Psoas muscle (tissue), 8 donors: ENCODE measurements at places on chromosomes 7 and 10. TPM values are rescaled to one million over a fixed set of nuclear protein-coding genes. Genes with fewer than 3 reads are reported as not detected.

PPP1R17 gene
- total RNA-seq, result not detected

CALHM1 gene
- not detected for total RNA-seq

DNA sequence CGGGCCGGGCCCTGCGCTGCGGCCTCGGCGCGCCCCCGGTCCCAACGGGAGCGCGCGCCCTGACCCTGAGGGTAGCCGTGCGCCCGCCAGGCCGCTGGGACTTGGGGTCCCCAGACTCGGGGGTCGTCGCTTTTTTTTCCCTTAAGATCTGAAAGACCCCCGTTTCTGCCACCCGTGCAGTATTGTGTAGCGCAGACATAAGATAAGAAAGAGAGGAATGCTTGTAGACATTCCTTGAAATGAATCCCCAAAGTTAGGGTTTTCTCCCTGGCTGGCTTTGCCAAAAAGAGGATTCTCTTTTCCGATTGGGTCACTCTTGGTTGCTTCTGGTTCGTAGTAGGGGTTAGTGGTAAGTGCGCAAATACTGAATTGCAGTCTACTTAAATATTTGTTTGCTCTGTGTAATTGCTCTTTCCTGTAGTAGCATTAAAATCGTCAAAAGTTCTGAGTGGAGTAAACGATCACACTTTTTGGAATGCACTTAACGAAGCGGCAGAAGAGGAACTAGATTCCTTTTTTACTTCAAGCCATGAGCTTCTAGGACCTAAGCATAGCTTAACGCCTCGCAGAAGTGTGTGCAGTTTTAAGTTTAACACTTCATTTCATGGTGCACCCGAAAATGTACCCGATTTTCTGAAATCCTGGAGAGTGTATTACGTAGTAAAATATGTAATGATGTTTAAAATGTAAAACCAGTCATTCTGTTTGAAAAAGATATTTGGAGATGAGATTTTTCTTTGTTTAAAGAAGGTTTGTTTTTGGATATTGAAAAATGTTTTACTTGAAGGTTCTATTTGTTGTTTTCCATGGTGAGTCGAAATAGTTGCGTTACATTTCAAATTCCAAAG, 1.3 kb downstream of the CUL1 start:
- no peak for DNase-seq

GHRHR gene
- total RNA-seq, result not detected

GRCh38 chr7:109456116-109456515, 886.4 kb downstream of the DNAJB9 start:
- no peak for DNase-seq

- no peak for DNase-seq
Observed at GRCh38 chr10:43961523-43962345, 313.1 kb upstream of the ZNF32 start.

MSMB gene
- total RNA-seq, result not detected

DNA sequence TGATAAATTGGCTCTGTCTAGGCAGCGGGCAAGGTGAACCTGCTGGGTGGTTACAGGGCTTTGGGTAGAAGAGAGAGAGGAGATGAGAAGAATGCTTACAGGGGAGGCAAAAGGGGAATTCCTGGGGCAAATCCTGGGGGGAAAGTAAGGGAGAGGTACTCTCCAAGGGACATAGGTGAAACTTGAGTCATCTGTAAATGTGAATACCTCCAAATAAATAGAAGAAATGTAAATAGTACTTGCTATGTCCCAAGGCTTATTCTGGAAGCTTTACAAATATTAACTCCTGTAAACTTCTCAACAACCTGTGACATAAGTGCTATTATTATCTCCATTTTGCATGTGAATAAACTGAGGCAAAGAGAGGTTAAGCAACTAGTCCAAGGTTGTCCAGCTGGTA, 57.7 kb upstream of the CDK13 start:
- DNase-seq, result no peak

- no peak for DNase-seq
Observed at GRCh38 chr10:97889461-97890265, 40.0 kb downstream of the GOLGA7B start.

GRCh38 chr7:25777969-25778708, 373.9 kb upstream of the NFE2L3 start:
- DNase-seq, result no peak

DNA sequence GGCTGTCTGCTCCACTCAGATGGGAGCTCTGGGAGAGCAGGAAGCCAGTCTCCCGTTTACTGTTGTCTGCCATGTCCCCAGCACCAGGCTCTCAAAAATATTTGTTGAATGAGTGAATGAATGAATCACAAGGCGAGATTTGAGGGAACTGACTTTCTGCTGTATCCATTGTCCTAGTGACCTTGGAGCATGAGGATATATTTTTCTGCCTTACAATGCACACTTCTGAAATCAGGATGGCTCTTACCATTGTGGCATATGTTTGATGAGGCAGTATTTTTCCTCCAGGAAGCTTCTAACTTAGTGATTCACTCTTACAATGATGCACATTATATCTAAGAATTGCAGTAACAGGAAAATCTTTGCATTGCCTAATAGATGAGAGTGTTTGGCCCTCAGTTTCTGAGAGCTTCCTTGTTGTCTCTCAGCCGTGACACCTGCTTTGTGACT, 136.4 kb downstream of the RPS24 start:
- DNase-seq, result no peak

HGF gene
- total RNA-seq, result 0.78 TPM

DNA sequence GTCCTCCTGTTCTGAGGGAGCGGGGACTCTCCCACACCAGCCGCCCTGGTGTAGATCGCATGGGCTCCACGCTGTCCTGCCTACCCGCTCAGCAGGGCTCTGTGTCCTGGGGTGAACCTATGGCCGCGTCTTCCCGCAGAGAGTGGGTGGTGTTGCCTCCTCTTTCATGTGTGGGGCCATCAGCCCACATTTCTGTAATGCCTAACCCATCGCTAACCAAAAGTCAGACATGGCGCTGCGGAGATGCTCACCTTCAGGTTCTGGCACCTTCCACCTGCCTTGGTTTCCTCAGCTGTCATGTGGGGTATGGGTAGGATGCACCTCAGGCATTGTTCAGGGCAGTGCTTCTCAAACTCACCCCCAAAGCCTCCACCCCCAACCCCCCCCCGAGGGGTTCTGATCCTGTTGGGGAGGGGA, 50.5 kb upstream of the CAMK2B start:
- no peak for DNase-seq

GRCh38 chr10:91048380-91048779, 127.5 kb upstream of the ANKRD1 start:
- no peak for DNase-seq

GRCh38 chr7:157297185-157297584, 39.6 kb upstream of the DNAJB6 start:
- no peak for DNase-seq

LAMB1 gene
- 43.6 TPM for total RNA-seq

DNA sequence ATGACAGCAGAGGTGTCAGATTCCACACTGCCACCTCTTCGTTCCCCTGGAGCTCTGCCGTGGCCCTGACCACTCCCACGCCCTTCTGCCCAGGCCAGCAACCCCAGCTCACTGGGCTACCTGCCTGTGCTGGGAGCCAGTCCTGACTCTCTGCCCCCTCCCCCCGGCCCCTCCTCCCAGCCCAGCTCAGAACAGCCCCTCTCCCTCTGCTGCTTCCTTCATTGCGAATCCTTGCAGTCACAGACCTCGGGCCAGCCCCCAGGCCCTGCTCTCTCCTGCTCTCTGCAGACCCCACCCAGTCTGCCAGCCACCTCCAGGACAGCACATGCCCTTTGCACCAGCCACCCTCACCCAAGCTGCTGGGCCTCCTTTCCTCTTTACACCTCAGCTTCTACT, 60.4 kb downstream of the TCERG1L start:
- no peak for DNase-seq

FAM131B gene
- total RNA-seq, result 0.25 TPM

CC2D2B gene
- 0.22 TPM for total RNA-seq

DNA sequence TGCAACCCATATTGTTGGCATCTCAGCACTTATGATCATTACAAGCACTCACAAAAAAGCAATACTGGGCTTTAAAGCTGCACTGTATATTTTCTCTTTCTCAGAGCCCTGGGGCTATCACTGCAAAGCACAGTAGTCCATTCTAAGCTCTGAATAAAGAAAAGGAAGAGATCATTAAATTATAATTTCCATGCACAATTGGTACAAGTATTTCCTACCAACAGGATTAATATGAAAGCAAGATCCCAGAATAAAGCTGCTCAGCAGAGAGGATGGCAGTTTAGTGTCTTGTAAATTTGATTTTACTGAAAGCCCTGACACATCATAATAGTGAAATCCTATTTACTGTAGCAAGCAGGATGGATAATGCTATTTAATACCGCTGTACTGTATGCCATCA, 205.3 kb downstream of the CHCHD3 start:
- DNase-seq, result no peak

PLCE1 gene
- 4.1 TPM for total RNA-seq

MTG1 gene
- total RNA-seq, result 22.7 TPM

DNA sequence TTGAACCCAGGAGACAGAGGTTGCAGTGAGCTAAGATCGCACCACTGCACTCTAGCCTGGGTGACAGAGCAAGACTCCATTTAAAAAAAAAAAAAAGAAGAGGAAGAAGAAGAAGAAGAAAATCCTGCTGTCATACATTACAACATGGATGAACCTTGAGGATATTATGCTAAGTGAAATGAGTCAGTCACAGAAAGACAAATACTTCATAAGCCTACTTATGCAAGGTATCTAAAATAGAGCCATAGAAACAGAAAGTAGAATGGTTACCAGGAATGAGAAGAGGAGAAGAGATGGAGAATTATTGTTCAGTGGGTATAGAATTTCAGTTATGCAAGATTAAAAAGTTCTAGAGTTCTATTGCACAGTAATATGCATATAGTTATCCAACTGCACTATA, 466.5 kb downstream of the PLXNA4 start:
- no peak for DNase-seq

ANKRD30A gene
- not detected for total RNA-seq

ATOH7 gene
- total RNA-seq, result not detected

DNA sequence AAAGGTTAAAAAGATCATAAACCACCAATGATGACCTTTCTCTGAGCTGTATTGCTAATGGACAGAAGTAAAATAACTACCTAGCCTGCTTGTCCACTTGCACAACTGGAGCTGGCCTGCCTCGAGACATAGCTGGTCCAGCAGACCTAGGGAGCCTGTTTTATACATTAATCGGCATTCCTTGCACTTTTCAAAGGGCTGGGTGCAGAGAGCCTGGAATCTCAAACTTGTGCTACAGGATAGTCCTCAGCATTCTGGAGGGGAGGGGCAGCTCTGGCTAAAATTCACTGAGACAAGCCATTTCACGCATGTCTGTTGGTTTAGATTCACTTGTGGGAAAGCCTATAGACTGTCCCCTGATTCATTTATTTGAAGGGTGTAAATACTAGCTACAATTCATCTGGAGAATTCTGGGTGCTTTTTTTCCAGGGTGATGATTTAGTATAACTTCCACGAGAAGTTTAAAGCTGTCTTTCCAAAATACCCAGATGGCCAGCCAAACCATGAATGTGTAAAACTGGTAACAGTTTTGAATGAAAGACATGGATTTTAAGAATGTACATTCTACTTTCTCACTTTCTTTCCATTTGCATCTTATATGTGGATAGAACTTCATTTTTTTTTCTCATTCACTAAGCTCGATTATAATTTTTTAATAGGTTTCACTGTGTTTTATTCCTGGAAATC, 389.4 kb downstream of the KCNMA1 start:
- no peak for DNase-seq

DNA sequence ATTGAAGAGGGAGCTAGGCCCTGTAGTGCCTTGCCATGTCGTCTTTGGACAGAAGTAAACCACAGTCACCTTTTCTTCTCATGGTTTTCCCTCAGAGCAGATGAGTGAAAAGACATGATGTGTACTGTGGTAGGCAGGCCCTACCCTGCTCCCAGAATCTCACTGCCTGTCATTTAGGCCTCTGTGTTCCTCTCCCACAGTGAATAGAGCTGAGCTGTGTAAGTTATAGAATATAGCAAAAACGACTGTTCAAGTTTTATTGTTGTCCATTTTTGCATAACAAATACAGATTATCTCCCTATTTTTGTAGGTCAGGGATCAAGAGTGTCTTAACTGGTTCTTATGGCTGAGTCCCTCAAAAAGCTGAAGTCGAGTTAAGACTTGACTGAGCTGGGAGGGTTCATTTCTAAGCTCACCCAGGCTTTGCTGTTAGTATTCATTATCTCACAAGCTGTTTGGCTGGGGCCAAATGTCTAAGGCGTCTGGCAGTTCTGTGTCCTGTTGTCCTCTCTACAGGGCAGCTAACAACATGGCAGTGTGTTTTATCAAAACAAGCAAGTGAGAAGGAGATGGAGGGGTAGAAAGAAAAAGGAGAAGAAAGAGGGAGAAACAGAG, 780.9 kb upstream of the POM121L12 start:
- DNase-seq, result no peak

GRCh38 chr10:8361510-8361844, 307.0 kb downstream of the GATA3 start:
- DNase-seq, result no peak

GRCh38 chr10:79883986-79884385, 57.4 kb downstream of the NUTM2E start:
- no peak for DNase-seq

DNA sequence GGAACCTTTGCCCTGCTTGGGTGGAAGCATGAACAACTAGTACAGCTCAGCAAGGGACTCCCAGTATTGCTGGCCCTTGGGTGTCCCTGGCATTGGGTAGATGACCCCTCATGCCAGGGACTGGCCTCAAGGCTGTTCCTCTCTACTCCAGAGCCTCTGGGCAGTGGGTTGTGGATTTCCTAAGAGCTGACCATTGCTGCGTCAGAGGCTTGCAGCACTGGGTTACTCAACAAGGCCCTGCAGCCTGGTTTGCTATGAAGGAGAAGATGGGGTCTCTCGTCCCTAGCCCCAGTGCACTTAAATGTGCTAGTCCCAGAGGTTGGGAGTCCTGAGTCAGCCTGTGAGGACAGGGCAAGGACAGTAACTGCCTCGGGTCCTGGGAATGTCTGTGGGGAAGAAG, 2.5 kb downstream of the VSIR start:
- no peak for DNase-seq
